ENCODE measurements at places on chromosomes 2 and 18.

GRCh38 chr2:5978131-5978751, 286.1 kb downstream of the SOX11 start:
- DNase-seq, result no peak

- no peak for DNase-seq
Observed at GRCh38 chr2:227608561-227609338, 5.9 kb downstream of the SCYGR3 start.

DNA sequence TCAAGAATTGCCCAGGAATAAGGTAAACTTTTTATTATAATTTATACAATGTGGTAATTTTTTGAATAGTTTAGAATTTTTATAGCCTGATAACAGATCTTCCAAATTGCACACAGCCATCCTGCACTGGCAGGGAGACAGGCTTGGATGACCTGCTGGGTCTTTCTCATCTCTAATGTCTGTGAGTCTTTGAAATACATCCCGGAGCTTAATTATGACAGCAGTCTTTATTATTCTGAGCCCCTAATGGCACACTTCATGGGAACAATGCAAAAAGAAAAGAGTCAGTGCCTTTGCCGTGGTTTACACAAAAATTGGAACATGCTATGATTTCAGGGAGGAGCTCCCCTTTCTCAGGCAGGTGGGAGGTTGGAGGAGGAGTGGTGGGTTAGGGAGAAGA, 71.0 kb downstream of the TMEM182 start:
- no peak for DNase-seq

- DNase-seq, result no peak
Observed at GRCh38 chr2:88666576-88666975, 24.9 kb upstream of the RPIA start.

GRCh38 chr2:221380062-221380461, 192.0 kb downstream of the EPHA4 start:
- DNase-seq, result no peak

DNA sequence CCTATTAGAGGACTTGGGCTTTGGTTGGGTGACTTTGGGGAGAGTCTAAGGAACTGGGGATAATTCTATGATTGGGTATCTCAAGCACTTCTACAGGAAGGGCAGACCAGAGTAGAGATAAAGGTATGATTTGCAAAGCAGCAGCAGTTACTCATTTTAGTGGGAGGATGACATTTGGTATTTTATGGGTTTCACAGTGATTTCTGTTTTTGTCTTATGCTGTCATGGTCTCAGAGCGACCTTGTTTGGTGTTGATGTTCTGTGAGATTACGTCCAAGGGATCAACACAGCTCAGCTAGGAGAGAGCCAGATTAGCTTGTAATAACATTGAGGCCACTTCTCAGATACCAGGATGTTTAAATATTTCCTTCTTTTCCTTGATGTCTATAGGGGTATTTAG, 18.2 kb downstream of the TTR start:
- DNase-seq, result no peak

DNA sequence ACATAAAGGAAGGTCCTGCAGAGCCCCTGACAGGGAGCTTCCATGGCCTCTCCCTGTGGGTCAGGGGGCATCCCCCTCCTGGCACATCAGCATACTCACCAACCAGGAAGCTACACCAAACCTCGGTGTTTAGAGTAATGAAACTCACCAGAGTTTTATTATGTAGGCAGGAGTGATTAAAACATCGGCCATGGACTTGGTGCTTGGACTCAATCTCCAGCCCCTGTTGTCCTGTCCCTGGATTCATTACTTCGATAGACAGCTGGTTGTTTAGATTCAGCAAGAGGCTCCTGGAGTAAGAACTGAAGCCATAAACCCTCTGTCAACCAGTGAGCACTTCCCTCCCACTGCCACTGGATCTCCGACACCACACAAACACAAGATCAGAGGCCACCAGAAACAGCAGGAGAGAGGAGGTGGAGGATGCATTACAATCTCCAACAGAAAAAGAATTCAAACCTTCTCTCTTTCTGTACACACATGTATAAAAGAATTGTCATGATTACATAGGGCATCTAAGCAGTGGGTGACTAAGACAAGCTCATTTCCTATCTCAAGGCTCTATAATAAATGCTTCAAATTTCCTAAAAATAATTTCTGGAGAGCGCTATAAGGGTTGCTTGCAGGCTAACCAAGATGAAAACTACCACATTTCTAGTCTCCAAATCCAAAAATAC, 27.2 kb downstream of the TBC1D8 start:
- no peak for DNase-seq

DNA sequence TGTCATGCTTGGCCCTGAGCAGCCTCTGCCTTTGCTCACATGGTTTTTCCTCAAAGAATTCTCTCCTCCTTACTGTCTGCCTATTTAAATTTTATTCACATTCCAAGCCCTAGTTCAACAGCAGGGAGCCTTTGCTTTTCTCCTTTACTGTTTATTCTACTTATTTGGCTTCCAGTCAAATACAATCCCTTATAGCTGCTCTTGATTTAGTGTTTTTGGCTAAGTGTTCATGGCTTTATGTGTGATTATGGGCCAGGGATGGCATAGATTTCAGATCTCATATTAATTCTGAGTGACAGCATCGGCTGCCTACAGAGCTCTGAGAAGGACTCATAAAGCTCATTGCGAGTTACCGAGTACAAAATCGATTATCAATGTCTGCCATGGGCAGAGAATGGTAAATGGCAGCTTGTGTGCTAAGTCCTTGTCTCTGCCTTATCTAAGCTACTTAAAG, 106.7 kb downstream of the METTL8 start:
- no peak for DNase-seq

GRCh38 chr2:63663013-63663864, 74.5 kb downstream of the MDH1 start:
- no peak for DNase-seq

- peak; percentile 29 for DNase-seq
Observed at GRCh38 chr2:70328921-70329561, 27.2 kb upstream of the FAM136A start.

DNA sequence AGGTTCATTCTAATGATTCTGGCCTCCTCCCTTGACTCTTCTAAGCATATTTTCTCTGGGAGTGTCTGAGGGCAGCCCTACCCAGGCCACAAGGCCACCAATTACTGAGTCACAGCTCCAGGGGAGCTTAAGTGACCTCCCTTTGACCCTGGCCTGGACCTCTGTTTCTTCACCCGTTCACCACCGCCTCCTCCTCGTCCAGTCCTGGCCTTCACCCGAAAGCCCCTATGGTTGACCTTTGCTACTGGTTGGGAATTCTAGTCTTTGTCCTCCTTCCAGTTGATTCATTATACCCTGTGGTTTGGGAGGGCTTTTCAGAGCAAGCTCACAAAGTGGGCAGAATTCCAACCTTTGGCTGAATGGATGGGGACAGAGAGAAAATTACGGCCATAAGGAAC, 72.6 kb downstream of the NRP2 start:
- peak; percentile 11 for DNase-seq

GRCh38 chr2:42835577-42836371, 43.4 kb upstream of the HAAO start:
- no peak for DNase-seq

- DNase-seq, result no peak
Observed at GRCh38 chr2:192195548-192196418, 1.1 kb upstream of the TMEFF2 start.

All from NCI-H1105 (cell line).